Fibroblast of skin of left biceps (primary cell): ENCODE measurements at places on chromosomes 16 and 17.

DNA sequence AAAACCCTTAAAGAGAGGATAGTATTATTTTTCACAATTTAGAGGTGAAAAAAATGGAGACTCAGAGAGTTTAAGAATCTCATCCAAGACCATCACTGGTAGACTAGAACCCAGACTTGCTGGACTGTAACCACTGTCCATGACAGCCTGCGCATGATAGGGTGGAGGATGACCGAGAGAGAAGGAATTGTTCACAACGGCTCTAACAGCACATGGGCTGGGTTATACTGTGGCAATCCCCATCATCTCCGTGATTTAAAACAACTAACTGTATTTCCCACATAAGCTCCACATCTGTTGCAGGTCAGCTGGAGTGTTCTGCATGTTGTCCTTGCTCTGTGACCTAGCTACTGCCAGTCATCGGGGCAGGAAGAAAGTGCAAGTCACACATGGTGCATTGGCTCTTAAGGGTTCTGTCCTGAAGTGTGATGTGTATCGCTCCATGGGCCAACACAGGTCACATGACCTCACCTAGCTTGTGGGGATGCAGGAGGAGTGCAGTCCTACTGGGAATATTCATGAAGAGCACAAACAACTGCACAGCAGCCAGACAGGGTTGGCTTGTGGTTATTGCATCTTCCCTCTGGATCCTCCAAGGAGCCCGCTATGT lies 131.2 kb upstream of the MPHOSPH6 start:
- no peak for DNase-seq

- no peak for DNase-seq
Observed at GRCh38 chr16:89955001-89955685, 6.6 kb downstream of the DEF8 start.

DNA sequence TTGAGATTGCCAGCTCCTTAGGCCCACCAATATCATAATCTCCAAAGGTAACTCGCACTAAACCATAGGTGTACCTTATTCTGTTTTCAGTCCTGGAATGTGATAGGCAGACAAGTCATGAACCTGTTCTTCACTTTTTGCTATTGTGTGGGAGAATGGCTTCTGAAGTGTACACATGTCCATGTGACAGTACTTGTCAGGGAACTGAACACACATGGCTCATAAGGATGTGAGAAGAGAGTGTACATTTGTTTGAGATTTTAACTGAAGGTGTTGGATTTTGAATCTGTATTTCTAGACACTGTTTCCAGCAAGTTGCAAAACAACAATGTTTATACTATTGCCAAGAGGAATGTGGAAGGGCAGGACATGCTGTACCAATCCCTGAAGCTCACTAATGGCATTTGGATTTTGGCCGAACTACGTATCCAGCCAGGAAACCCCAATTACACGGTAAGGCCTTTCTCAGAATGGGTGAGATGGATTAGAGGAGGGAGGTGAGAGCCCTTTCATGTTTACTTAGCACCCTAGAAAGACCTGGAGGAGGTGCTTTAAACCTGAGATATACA lies 14.5 kb upstream of the RASL10B start:
- DNase-seq = no peak

DNA sequence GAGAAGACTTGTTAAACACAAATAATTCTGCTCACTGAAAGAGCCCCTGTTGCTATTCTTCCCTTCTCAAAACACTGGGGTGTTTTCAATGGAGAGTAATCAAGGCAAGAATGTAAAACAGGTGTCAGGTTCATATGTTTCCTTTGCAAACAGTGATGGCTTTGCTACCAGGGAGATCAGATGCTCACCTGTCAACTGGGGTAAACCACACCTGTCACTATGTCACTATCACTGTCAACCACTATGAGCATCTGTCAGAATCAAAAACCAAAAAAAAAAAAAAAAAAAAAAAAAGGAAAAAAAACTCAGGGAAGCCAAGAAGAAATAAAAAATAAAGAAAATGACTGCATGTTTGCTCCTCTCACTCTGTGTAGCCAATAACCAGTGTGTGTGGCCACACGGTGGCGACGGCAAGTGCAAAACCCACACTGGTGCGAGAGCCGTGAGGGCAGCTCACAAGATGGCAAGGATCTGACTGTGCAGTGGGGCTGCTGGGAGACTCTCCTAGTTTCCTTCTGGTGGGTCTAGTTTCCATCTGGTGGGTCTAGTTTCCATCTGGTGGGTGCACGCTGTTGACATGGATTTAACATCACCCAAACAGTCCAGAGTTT lies 22.7 kb downstream of the USP22 start:
- no peak for DNase-seq

DNA sequence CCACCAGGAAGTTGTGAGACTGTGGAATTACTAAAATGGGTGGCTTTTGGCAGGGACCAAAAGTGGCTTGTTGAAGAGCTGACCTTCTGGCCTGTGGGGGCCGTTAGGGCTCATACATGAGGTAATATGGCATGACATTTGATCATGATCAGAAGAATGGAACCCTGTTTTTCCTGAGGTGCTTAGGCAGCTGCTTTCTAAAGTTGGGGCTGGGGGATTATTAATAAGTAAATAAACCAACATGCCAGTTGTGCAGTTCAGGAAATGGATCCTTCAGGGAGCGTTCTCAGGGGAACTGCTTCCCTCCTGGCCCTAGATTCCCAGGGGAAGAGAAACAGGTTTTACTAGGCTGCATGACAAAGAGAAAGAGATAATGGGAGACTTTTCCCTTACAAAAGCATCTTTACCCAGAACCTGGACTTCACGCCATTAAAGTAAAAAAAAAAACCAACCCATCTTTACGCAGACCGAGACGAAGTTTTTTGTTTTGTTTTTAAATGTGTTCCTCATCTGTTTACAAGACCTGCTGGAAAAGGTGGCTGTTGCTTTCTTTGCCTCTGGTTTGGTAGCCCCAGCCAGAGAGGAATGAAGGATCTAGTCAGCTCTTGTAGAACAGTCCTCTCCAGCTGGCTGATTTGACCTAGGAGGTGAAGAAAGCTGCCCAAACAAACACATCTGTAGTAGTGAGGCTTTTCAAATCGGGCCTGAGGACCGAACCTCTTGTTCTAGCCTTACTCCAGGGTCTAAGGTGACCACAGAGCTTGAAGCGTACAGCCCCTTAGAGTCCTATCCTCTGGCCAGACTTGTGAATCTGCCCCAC lies 22.7 kb downstream of the YPEL2 start:
- no peak for DNase-seq

- peak; percentile 17 for DNase-seq
Observed at GRCh38 chr16:55035956-55036355, 105.3 kb downstream of the IRX5 start.

DNA sequence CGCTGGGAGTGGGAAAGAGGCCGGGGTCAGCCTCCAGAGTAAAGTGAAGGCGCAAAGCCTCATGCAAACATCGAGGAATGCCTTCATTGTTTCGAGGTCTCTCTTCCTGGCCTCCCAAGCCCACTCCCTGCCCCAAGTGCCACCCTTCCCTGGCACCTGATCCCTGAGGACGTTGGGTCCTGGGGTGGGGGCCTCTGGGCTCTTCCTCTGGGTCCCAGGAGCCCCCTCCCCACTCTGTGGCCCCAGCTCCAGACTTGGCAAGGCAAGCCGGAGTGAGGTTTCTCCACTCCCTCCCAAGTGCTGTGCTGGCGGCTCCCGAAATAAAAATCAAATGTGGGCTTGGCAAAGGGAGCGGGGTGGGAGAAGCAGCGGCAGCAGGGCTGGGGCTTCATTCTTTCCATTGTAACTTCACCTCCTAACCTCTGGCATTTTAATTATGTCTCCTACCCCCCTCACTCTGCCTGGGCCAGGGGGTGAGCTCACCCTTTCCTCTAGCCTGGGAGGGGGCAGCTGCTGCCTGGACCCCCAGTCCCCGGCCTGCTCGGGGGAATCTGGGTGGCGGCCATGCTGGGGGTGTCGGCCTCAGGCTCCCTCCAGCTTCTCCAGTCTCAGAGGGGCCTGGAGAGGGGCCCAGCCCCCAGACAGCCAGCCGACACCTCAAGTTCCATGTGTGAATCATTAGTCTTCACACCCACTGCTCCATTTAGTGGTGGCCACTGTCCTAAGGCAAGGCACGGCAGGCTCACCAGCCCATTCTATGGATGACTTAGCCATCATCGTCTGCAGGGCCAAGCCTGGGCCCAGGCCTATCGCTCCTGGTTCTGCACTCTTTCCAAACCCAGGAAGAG lies 14.6 kb upstream of the TMEM92 start:
- DNase-seq = no peak

DNA sequence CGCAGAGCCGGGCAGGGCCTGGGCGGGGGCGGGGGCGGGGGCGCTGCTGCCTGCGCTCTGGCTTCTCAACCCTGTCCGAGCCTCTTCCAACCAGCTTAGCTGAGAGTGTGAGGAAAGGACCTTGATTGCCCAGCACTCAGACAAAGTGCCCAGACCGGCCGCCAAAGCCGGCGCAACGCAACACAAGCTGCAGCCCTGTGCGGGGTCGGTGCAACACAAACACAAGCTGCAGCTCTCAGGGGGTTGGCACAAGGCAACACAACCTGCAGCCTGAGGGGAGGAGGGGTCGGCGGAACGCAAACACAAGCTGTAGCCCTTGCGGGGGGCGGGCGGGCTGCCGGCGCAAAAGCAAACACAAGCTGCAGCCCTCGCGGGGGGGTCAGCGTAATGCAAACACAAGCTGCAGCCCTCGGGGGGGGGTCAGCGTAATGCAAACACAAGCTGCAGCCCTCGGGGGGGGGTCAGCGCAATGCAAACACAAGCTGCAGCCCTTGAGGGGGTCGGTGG lies 60.0 kb downstream of the KLHDC4 start:
- DNase-seq = no peak

DNA sequence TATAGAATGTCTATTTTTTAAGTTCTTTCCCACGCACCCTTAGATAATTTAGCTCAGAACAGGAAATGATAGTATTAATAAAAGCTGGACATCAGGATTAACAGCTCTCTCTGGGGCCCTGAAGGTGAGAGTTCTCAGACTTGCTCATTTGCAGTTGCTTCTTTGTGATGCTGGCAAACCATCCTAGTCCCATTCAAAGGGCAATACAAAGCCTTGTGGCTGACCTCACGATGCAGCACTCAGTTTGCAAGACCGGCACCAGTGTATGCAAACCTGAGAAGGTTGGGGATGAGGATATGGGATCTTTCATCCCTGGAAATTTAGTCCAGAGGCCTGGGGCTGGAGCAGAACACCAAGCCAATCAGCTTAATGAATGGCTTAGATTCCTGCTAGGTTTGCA lies 29.3 kb downstream of the STH start:
- no peak for DNase-seq

- peak; percentile 21 for DNase-seq
Observed at GRCh38 chr17:12089809-12090384, 69.2 kb downstream of the MAP2K4 start.

DNA sequence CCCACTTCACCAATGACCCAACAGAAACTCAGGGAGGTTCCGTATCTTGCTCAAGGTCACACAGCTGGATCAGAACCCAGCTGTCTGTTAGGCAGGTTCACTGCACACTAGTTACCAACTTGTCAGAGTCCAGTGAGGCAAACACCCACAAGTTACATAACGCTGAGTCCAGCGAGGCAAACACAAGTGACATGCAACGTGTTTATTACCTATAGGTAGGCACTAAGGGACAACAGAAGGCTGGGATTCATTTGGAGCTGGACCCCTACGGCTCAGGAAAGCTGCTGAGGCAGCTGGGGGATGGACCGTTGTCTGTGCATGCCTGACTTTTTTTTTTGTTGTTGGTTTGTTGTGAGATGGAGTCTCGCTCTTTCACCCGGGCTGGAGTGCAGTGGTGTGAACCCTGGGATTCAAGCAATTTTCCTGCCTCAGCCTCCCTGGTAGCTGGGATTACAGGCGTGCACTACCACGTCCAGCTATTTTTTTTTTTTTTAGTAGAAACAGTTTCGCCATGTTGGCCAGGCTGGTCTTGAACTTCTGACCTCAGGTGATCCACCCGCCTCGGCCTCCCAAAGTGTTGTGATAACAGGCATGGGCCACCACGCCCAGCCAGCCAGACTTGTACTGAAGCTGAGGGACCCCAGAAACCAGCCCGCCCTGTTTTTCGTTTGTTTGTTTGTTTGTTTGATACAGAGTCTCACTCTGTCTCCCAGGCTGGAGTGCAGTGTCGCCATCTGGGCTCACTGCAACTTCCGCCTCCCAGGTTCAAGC lies 1.9 kb upstream of the RSAD1 start:
- DNase-seq = no peak

GRCh38 chr17:48413613-48414405 lies 16.2 kb downstream of the SKAP1 start:
- no peak for DNase-seq

DNA sequence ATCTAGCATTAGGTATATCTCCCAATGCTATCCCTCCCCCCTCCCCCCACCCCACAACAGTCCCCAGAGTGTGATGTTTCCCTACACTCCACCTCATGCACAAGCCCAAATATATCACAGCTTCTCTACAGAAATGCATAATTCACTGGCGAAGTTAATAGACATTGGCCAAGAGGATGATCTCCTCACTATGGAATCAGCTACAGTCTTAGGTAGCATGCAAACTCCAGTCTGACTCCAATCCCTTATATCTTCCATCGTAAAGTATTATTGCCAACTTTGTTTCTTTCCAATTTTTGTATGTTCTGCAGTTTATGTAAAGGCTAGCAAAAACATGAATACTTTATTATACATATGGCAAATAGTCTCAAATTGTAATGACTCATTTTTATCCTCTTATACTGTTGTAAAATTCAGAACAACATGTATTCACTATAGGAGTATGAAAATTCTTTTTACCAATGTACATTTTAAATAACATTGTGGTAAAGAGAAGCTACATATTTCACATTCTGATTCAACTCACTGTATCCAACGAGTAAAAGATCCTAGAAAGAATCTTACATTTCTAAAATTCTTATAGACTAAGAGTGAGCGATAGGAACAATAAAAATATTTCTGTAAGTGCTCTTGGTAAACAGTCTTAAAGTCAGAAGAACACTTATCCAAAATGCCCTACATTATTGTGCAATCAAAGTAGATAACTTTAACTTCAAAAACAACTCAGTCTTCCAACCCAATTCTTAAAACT lies 871 bp downstream of the ABCA8 start:
- no peak for DNase-seq

DNA sequence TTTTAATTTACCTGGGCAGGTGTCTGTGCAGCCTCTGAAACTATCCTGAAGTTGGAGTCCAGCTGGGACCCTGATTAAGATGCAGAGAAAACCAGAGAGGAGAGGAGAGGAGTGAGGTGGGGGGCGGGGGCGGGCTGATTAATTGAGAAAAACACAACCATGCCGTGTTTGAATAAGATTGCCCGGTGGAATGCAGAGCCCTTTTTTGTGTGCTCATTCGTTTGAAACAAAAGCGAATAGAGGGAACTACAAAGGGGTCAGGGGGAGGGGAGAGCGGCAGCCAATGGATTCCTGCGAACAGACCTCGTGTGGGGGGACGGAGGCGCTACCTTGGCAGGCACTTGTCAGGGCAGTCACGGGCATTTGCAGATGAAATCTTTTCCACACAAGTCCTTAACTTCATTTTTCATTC lies 355.8 kb downstream of the SOX9 start:
- DNase-seq = no peak
